ENCODE measurements at places on chromosomes 5 and 9.

DNA sequence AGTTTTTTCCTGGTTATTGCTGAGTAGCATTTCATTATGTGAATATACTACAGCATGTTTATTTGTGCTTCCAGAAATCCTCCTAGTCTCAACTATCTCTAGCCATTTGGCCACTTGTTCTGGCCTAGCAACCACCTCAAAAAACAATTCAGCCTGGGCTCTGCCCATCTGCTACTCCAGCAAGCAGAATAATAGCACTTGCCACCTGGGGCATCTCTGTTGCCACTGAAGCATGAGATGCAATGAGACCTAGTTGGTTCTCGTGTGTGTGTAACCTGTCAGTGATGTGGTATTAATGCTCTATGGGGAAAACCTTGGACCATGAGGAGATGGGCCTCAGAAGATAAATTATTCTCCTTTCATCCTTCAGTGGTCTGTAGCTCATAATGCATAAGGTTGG is 129.5 kb downstream of the RNF180 start:
- H3K27ac ChIP-seq, result no peak overlapping the region
- DNase-seq, result no peak
- H3K36me3 ChIP-seq, result no peaks in the 10 kb centered on the region
- no peak overlapping the region for H3K4me3 ChIP-seq
- H3K27me3 ChIP-seq, result no peaks in the 10 kb centered on the region

DNA sequence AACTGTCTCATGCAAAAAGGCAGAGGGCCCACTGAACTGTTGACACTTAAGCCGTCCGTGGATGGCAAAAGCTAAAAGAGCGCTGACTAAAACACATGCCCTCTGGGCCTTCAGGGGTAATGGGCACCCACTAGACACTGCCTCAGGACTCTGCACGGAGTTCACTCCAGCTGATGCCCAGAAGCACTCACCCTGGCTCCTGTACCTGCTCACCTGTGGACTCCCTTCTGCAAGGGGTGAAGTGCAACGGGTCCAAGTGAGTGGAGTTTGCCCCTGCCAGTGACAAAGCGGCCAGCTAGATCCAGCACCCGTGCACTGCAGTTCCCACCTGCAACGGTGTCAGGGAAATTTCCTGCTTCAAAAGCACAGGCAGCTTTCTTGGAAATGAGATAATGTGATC is 50.2 kb downstream of the SLC1A1 start:
- no peaks in the 10 kb centered on the region for H3K27me3 ChIP-seq
- H3K27ac ChIP-seq, result no peak overlapping the region
- no peak for DNase-seq

DNA sequence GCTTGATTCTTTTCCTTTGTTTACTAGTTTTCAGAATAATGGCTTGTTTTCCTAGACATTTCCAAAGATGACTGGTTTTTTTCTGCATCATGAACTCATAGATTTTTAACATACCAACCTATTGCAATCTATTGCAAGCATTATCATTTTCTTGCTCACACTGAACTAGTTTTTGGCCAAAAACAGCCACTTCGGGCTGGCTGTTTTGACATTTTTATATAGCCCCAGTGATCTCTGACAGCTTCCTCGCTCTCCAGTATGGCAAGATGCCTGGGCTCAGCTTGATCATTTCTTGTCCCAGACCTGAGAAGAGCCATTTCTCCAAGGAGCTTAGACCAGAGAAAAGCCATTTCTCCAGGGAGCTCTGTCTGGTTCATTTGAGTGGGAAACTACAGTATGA is 94.3 kb upstream of the MAMDC2 start:
- no peaks in the 10 kb centered on the region for H3K4me1 ChIP-seq
- no peaks in the 10 kb centered on the region for H3K36me3 ChIP-seq
- H3K27me3 ChIP-seq, result no peaks in the 10 kb centered on the region
- no peak overlapping the region for H3K27ac ChIP-seq

DNA sequence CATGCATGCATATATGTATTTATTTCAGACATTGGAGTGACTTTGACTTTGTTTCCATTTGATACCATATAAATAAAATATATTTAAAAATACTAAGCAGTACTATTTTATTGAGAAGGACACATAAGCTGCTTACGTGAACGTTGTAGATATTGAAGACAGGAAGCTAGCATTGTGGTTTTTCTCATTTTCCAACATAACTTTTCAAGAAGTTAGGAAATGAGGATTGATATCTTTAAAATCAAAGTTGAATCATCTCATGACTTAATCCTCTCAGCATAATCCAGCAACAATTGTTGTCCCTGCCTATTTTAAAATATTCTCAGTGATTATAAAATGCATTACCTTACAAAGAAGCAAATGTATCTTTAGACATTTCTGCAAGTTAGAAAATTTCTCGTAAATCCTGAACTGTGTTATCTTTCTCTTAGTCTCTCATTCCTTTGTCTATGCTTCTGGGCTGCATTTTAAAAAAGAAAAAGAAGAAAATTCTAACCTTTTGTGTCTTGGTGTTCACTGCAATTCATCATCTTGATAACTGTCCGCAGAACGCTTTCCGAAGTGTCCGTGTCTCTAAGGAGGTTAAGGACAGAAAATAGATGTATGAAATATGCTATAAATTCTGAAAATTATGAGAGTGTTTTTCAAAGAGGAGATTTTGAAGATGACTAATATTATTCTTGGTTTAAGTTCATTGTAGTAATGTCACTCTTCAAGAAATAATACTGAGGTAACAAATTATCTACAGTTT is 1089.9 kb upstream of the CDH6 start:
- no peaks in the 10 kb centered on the region for H3K4me1 ChIP-seq
- no peak overlapping the region for H3K4me3 ChIP-seq
- no peaks in the 10 kb centered on the region for H3K36me3 ChIP-seq
- H3K27ac ChIP-seq, result no peak overlapping the region
- H3K27me3 ChIP-seq, result no peaks in the 10 kb centered on the region

DNA sequence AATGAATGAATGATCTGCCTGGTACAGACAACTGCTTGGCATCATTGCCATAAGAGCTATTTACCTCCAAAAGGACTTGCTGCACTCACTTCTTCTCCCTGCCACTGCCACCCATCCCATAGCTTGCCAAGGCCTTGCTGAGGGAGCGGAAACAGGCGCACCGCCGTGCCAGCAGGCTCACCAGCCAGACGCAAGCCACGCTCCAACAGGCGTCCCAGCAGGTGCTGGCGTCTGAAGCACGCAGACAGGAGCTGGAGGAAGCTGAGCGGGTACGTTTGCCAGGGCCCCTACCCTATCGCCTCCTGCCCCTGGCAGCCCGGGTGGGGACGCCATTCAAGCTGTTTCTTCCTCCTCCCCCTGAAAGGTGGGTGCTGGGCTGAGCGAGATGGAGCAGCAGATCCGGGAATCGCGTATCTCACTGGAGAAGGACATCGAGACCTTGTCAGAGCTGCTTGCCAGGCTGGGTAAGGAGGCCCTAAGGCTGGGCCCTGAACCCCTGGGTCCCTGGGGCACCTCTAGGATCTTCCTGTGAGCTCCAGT is 8.9 kb upstream of the AIF1L start:
- H3K4me3 ChIP-seq, result no peak overlapping the region
- no peaks in the 10 kb centered on the region for H3K4me1 ChIP-seq
